ENCODE measurements at places on chromosomes 7 and 10.
A peak's percentile ranks its signal among the peaks of the same experiment; 100 is the strongest.

- peak; percentile 87 for DNase-seq
Observed at GRCh38 chr7:91240376-91240941, 23.8 kb upstream of the FZD1 start.

- DNase-seq = peak; percentile 41
Observed at GRCh38 chr10:91312382-91312733, 91.9 kb downstream of the PCGF5 start.

DNA sequence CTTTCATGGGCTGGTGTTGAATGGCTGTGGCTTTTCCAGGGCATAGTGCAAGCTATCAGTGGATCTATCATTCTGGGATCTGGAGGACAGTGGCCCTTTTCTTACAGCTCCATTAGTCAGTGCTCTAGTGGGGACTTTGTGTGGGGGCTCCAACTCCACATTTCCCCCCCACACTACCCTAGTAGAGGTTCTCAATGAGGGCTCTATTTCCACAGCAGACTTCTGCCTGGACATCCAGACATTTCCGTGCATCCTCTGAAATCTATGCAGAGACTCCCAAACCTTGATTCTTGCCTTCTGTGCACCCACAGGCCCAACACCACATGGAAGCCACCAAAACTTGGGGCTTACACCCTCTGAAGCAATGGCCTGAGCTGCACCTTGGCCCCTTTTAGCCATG, 208.3 kb upstream of the MKLN1 start:
- no peak for DNase-seq

- no peak for DNase-seq
Observed at GRCh38 chr10:91684841-91685240, 52.0 kb upstream of the PPP1R3C start.

DNA sequence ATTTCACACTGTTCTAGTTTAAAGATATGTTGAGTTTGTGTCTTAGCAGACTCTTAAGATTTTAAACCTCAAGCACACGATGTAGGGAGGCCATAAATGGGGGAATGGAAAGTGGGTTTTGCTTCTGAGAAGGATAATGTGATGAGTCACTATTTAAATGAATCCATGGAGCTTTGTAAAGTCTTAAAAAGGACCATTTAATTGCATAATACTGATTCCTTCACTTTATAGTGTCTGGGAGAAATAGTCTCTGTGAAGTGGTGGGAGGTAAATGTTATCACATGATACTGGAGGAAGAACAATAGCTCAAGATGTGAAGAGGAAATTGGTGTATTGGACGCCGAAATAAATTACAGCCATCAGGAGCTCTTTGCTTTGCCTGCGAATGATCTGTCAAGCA, 84.0 kb upstream of the MYO3A start:
- peak; percentile 72 for DNase-seq

DNA sequence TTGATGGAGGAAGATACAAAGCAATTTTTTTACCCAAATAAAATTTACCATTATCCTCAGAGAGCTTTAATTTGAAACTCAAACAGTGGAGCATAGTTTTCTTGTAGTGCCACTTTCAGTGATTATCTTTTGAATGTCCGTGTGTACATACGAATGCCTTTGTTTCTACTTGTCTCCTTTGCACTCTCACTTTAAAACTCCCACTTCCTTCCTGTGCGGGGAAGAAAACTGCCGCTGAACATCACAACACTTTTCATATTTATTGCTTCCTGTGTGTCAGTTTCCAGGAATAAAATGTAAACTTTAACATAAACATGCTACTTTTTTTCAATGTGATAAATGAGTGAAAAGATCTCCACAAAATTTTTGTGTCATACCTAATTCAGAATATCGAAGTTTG, 102.4 kb downstream of the SEMA3A start:
- peak; percentile 30 for DNase-seq

DNA sequence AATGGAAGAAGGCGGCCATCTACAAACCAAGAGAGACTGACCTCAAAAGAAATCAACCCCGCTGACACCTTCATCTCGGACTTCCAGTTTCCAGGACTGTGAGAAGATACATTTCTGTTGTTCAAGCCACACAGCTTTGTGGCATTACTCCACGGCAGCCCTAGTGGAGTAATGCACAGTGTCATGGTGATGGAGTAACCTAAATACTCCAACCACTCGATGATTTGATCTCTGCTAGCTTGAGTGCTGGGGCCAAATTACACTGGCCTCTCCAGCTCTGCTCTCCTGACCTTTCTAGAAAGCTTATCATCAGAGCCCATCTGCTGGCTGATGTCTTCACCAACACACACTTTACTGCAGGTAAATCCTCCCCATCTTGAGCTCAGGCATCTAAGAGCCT, 52.2 kb downstream of the GALNT17 start:
- DNase-seq = no peak

All from amniotic epithelial cell (primary cell).